Activated T-helper 2 cell treated with anti-CD3 and anti-CD28 coated beads, Interferon-gamma antibody, Interleukin-2, Interleukin-4, amounts not matched to agents 10 μg/mL and 5 μg/mL and 100 μg/mL, durations not matched to agents 14 hours and 24 hours and 36 hours (primary cell): ENCODE measurements at places on chromosomes 12 and 14. TPM values are rescaled to one million over a fixed set of nuclear protein-coding genes. Genes with fewer than 3 reads are reported as not detected.

CMKLR1 gene
- not detected in 2 replicates for total RNA-seq

NRXN3 gene
- 0.07 TPM in 1 of 2 replicates, not detected in the other for total RNA-seq

NFE2 gene
- total RNA-seq: not detected in 2 replicates

RIMKLB gene
- total RNA-seq: 0.52 and 0.53 TPM in 2 replicates

SUSD6 gene
- total RNA-seq: 46.6 and 46.7 TPM in 2 replicates

NKX2-1 gene
- total RNA-seq: not detected in 2 replicates

C12orf50 gene
- total RNA-seq: not detected in 2 replicates

FAM186B gene
- 0.30 and 0.37 TPM in 2 replicates for total RNA-seq

PFDN5 gene
- 321 and 326 TPM in 2 replicates for total RNA-seq

RNASE13 gene
- not detected in 2 replicates for total RNA-seq

PPP4R4 gene
- 1.2 and 1.8 TPM in 2 replicates for total RNA-seq

TMEM253 gene
- total RNA-seq: not detected in 2 replicates

DACT1 gene
- total RNA-seq: 6.6 and 7.8 TPM in 2 replicates

PRR4 gene
- 1.6 and 1.7 TPM in 2 replicates for total RNA-seq

AICDA gene
- total RNA-seq: not detected in 2 replicates

KRT1 gene
- 3.0 and 3.4 TPM in 2 replicates for total RNA-seq

RAD51AP1 gene
- total RNA-seq: 31.0 and 34.1 TPM in 2 replicates

ALKBH2 gene
- total RNA-seq: 33.4 and 34.9 TPM in 2 replicates

SLC25A47 gene
- total RNA-seq: not detected in 2 replicates

KRT6C gene
- not detected in 2 replicates for total RNA-seq

TSPAN8 gene
- not detected in 2 replicates for total RNA-seq

ADAM21 gene
- not detected in 2 replicates for total RNA-seq

GSG1 gene
- total RNA-seq: not detected in 2 replicates
